ENCODE measurements at places on chromosomes 4 and X. TPM values are rescaled to one million over a fixed set of nuclear protein-coding genes. Genes with fewer than 3 reads are reported as not detected.

The SPIN3 gene
- 2.6 TPM for total RNA-seq

The FOXR2 gene
- not detected for total RNA-seq

The AMBN gene
- not detected for total RNA-seq

The UGT2B17 gene
- not detected for total RNA-seq

The PARM1 gene
- not detected for total RNA-seq

The XAGE1A gene
- total RNA-seq = not detected

The SLC2A9 gene
- total RNA-seq = 26.5 TPM

The ADAM29 gene
- not detected for total RNA-seq

The ASMT gene
- total RNA-seq = not detected

The NXF2 gene
- not detected for total RNA-seq

The PABPC4L gene
- total RNA-seq = 0.37 TPM

The RAPGEF2 gene
- total RNA-seq = 15.2 TPM

The KLHL4 gene
- 1.4 TPM for total RNA-seq

The WFS1 gene
- total RNA-seq = 18.6 TPM

The SOWAHD gene
- total RNA-seq = 0.19 TPM

The SCML2 gene
- 0.21 TPM for total RNA-seq

The GAGE13 gene
- total RNA-seq = not detected

The FAM184B gene
- not detected for total RNA-seq

The SLC6A8 gene
- 47.9 TPM for total RNA-seq

The LRCH2 gene
- 0.28 TPM for total RNA-seq

The ARFIP1 gene
- total RNA-seq = 38.6 TPM

The FATE1 gene
- not detected for total RNA-seq

The RBM10 gene
- 33.4 TPM for total RNA-seq

The AKAP14 gene
- not detected for total RNA-seq

The LIAS gene
- 12.3 TPM for total RNA-seq

The GPR34 gene
- not detected for total RNA-seq

The RHOH gene
- not detected for total RNA-seq

The EXOC1L gene
- total RNA-seq = not detected

The PAGE4 gene
- total RNA-seq = not detected

The SERTM2 gene
- total RNA-seq = not detected

The CFI gene
- total RNA-seq = 0.21 TPM

The LEF1 gene
- 0.63 TPM for total RNA-seq

The ANXA10 gene
- not detected for total RNA-seq

The SH2D1A gene
- total RNA-seq = not detected

The KIAA0232 gene
- 11.5 TPM for total RNA-seq

The EREG gene
- 33.1 TPM for total RNA-seq

The TKTL1 gene
- not detected for total RNA-seq

The ARX gene
- total RNA-seq = not detected

The GUCY1A1 gene
- total RNA-seq = 6.9 TPM

The P2RY4 gene
- total RNA-seq = 0.21 TPM

The MAGEB10 gene
- not detected for total RNA-seq

The CD40LG gene
- not detected for total RNA-seq

The STARD8 gene
- not detected for total RNA-seq

The NSUN7 gene
- 1.5 TPM for total RNA-seq

The CHRDL1 gene
- not detected for total RNA-seq

The CXCR3 gene
- not detected for total RNA-seq

The NUDT10 gene
- total RNA-seq = 1.3 TPM

The CDKL2 gene
- 0.60 TPM for total RNA-seq

The BEX2 gene
- total RNA-seq = 4.0 TPM

The GSTCD gene
- total RNA-seq = 17.9 TPM

The SHROOM4 gene
- total RNA-seq = 1.0 TPM

The MAGEA1 gene
- not detected for total RNA-seq

The DCHS2 gene
- total RNA-seq = 0.07 TPM
